Nucleus accumbens (tissue), 56 donors: ENCODE measurements at places on chromosomes 2 and 18.

DNA sequence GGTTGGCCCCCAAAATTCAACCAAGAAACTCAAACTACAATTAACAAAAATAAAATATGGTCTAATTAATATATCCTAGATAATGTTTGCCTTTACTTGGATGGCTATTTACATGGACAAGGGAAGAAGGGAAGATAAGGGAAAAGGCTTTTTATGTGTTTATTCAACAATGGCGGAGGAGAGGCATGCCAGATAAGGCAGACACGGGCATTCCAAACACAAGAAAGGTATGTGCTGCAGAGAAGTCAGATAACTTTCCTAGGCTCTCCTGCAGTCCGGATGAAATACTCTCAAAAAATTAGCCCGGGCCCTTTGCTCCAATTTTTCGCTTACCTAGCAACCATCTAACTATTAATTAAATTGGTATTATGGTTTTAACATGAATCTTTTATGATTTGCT lies 5.1 kb upstream of the TTR start:
- no peak for DNase-seq

DNA sequence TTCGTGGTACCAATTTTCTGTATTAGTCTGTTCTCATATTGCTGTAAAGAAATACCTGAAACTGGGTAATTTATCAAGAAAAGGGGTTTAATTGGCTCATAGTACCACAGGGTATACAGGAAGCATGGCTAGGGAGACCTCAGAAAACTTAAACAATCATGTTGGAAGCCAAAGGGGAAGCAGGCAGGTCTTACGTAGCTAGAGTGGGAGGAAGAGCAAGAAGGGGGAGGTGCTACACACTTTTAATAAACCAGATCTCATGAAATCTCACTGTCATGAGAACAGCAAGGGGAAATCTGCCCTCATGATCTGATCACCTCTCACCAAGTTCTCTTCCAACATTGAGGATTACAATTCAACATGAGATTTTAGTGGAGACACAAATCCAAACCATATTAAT lies 226.8 kb upstream of the TPO start:
- DNase-seq = no peak

DNA sequence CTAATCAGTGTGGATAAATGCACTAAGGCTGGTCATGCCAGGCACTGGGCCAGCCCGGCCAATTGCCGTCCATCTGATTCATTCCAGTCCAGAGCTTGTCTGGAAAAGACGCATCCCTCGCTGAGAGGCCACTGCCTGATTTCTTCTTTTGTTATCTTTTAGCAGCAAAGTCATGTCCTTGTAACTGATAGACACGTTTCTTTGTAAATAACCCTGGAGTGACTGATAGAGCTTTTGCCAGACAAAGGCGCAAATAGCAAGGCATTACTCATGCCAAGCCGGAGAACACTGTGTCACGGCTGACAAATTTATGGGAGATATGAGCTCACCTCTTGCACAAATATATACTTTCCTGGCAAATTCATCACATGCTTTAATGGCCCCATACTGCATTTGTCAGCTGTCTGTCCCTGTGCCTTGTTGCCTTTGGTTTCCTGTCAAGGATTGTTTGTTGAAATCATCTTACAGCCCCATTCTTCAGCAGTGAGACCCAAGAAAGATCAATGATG lies 164.4 kb downstream of the ETAA1 start:
- DNase-seq = no peak

- no peak for DNase-seq
Measured at GRCh38 chr2:85199698-85200097, 66.5 kb downstream of the TCF7L1 start.

DNA sequence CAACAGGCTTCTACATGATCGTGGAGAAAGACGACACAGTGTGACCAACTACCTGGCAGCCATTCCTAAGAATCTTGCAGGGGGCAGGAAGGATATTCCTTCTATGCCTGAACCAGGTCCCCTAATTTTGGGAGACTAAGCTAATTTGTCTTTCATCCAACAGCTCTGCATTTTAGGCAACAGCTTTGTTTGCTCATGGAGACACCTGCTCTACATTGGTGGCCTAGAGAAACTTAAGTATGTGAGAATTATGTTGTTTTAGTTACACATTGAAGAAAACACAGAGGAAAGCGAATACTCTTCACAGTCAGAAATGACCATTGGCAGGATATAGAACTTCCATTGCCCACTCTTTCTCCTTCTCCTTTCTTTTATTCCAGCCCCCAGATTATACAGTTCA lies 75.2 kb downstream of the ASXL3 start:
- no peak for DNase-seq

DNA sequence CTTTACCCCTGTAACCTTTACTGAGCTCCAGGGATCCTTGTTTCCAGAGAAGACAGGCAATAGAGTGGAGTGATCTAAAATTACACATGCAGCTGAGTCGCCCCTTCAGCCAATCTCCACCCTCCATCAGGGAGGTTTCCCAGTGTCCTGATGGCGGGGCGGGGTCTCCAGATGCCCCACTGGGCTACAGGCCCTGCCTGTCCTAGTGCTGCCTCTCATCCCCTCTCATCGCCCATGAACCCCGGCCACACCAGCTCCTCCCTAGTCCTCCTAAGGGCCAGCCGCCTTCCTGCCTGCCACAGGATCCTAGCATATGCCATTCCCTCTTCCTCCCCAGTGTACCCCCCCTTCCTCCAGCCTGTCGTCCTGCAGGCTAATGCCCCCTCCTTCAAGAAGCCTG lies 144.1 kb upstream of the GLI2 start:
- no peak for DNase-seq

DNA sequence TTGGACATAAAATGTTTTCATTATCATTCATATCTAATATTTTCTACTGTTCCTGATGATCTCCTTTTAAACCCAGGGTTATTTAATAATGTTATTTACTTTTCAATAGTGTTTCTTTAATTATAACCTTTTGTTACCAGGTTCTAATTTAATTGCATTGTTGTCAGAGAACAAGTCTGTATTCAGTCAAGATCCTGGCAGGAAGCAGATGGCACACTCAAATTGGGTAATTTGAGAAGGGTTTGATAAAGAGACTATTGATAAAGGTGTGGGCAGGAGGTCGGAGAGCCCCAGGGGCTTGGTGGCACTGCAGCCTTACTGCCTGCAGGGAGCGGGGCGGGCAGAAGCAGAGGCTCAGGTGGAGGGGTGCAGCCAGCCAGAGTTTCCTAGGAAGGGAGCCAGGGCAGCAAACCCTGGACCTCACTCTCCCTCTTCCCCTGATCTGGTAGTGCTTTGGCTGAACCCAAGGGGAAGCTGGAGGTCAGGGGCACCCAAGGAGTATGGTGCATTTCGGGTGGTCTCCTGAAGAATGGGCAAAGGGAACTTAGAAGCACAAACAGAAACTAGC lies 2.3 kb upstream of the KIF1A start:
- DNase-seq = no peak

DNA sequence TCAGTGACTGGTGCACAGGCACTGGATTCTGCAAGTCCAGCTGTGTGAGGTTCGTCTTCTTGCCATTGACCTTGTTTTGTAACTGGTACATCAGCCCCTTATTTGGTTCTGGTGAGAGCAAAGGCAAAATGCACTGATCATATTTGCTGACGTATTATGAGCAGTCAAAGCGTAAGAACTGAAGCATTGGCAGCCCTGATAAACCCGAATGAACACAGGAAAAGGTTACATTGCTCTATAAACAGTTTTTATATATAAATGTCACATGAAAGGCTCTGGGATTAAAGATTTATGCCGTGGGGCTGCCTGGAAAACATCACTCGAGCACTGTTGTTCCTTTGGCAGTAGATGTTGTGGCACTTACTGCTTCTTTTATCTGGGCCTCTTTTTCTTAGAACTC lies 167.9 kb downstream of the IRS1 start:
- no peak for DNase-seq

DNA sequence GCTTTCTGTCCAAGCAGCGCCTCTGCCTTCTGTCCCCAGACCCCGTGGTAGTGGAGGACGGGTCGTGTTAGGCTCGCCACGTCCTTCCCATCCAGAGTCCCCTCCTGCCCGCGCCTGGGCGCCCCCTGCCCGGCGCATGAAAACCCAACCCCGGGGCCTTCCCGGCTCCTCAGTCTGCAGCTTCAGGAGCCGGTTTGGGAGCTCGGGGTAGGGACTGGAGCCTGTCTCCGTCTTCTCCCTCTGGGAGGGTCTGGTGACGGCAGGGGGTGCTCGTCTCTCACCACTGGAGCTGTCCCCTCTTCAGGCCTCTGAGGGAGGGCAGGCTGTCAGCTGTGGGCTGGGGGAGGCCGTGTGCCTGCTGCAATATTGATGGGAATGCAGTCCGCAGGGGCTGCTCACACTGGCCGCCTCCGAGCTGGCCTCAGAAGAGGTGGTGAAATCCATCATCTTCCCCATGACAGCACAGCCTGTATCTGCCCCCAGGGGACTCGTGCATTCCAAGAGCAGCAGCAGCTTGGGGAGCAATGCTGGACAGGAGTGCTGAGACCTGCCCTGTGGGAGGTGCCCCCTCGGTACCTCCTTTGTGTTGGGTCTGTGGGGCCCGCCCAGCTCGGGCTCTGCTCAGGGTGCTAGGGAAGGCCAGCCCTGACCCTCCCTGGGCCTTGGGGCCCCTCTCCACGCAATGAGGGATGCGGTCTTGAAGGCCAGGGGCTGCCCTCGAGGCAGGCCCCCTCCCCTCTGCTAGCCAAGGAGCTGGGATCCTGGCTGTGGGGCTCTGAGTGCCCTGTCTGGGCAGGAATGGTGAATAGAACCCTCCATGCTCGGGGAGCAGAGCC lies 17.8 kb upstream of the KLHL30 start:
- no peak for DNase-seq

DNA sequence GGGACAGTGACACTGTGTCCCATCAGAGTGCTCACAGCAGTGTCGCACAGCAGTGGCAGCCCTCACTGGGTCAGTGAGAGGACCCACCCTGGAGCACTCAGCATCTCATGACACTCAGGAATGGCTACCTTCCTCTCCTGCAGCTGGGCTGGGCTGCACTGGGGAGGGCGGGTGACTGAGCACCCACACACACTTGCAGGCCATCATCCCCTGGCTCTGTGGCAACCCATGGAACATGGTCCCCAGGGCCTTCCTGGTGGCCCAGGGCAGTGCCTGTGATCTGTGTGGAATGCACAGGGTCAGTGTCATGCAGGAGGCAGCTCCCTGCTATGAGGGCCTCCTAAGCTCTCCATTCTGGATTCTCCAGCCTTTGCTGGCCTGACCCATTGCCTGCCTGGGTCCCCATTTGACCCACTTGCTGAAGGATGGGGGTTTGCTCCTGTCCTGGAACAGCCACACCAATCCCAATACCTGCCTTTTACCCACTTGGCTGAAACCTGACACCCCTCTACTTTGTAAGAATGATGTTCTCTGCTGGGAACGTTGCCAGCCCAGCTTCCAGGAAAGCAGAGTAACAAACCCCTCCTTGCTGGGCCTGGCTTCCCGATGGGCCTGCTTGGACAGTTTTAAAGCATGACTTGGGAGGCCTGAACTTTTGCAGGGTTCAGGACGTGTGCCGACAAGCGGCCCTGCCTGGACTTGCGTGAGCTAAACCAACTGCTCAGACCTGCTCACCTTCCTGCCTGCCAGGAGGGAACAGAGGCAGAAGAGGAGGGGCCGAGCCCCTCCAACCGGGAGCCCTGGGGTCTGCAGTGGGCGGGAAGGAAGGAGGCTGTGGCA lies 13.7 kb downstream of the HS6ST1 start:
- DNase-seq = no peak

- DNase-seq = no peak
Measured at GRCh38 chr2:169136885-169137534, 67.6 kb downstream of the DHRS9 start.

DNA sequence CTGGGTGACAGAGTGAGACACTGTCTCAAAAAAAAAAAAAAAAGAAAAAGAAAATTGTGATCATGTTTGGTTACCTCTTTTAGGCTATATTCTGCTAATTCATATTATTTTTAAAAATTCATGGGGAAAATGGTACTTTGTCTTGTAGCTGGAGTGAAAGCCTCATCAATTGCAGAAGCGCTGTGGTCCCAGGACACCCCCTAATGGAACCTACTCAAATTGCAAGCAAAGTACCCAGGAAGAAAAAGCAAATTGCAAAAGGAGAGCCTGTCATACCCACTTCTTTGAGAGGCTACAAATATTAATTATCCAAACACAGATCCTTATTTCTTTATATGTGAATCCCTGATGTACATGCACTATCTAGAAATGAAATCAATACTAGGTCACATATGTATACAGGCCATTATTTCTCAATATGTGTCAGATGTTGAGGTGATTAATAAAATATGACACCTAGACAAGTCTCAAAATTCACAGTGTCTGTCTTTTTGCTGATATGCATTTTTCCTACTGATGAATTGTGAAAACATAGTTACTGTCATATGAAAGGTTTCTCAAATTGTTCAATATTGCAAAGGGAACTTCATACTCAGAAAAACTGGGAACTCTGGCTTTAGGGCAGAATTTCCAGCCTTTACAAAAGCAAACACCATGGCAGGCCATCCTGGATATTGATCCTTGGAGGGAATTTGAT lies 12.6 kb downstream of the CRACDL start:
- DNase-seq = no peak

GRCh38 chr18:63135101-63135500 lies 184.5 kb downstream of the BCL2 start:
- no peak for DNase-seq

GRCh38 chr2:39515273-39515896 lies 78.3 kb upstream of the MAP4K3 start:
- no peak for DNase-seq

GRCh38 chr2:3677436-3677835 lies 19.4 kb downstream of the ALLC start:
- no peak for DNase-seq

DNA sequence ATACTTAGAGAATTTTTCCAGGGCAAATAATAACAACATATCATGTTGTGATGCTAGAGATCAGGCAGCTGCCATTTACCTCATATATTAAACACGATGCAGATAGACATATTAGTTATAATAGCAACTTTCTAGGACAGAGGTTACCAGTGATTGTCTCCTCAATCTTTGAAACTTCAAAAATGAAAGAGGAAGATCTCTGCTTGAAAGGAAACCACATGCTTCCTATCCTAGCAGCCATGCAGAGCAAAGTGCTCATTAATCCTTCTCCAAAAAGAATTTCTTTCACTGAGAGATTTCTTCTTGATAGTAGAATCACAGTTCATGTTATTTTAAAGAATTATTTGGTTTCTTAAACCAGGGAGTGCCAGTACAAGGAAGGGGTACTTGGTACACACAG lies 317.2 kb downstream of the CPS1 start:
- no peak for DNase-seq

GRCh38 chr2:60486067-60486466 lies 67.4 kb downstream of the BCL11A start:
- DNase-seq = no peak

DNA sequence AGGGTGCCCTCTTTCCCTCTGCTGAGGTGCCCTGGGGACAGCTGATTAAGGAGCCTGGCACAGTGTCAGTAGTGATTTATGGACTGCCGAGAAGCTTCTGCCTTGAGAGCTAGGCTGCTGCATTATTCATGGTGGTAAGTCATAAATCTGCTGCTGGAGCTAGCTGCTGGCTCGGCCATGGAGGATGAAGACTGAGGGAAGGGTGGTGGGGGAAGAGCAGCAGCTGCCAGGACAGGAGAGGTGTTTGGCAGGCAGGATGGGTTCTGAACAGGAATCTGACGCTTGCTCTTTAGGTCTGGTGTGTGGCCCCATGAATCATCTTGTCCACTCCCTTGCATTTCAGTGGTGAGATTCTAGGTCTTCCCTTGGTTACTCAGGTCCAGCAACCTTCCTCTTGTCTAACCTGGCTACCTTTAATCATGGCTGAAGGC lies 296.3 kb downstream of the DYSF start:
- DNase-seq = no peak

GRCh38 chr2:141137122-141137693 lies 993.6 kb downstream of the LRP1B start:
- no peak for DNase-seq

- no peak for DNase-seq
Measured at GRCh38 chr2:137173463-137173862, 408.1 kb downstream of the THSD7B start.

GRCh38 chr2:7567646-7568045 lies 650.4 kb downstream of the RNF144A start:
- no peak for DNase-seq
